ENCODE measurements at places on chromosomes 13 and 19.
A peak's percentile ranks its signal among the peaks of the same experiment; 100 is the strongest.

DNA sequence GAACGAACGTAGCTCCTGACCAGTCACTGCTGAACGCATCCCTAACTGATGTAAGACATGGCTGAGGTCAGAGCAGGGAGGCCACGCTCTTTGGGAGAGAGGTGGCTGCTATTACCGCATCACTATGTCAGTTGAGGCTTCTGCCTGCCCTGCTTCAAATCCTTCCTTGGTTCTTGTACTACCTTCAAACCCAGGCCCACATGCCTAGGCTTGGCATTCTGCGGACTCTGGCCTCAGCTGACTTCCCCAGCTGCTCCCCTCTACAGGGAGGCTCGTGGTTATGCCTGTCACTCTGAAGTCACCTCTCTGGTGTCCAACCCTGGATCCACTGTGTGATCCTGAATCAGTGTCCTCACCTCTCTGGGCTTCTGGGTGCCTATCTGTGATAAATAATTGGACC is 14.8 kb upstream of the MEIS3 start:
- DNase-seq: no peak

DNA sequence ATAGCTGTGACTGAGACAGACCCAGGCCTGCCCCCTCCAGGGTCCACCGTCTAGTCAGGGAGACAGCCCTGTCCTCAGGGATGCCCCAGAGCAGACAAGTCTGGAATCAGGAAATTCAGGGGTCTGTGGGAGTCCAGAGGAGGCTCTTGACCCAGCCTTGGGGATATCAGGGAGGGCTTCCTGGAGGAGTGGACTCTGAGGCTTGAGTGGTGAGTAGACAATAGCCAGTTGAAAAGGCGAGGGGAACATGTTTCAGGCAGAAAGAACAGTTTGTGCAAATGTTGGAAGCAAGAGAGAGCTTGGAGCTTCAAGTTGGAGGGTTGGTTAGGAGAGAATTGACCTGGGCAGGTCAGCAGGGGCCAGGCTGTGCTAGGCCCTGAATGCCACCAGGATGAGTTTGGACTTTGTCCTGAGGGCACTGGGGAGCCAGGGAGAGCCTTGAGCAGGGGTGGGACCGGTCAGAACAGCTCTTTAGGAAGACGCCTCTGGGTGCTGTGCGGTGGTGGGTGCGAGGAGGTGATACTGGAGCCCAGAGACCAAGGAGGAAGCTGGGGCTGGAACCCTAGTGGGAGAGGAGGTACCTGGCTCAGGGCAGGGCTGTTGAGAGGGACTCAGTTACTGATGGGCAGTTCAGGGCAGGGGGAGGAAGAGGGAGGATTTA is 2.7 kb downstream of the CCDC9 start:
- no peak for DNase-seq

- peak; percentile 27 for DNase-seq
Measured at GRCh38 chr13:76884186-76884906, 1.9 kb downstream of the KCTD12 start.

DNA sequence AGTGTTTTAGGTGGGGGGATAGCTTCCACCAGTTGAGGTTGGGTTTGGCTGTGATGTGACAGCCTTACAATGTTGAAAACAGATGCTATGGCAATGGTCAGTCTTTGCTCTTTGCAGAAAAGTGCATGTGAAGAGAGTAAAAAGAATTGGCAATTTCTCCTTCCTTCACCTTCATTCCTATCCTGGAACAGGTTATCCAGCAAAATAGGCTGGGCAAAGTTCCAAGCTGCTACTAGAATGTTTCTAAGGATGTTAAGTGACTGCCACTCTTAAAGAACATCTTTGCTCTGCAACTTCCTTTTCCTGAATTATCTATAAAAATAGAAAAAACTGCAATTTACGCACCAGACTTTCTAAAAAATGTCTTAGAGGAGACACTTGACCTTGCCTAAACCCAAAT is 50.1 kb upstream of the MYCBP2 start:
- DNase-seq: no peak

GRCh38 chr19:47694466-47695273 is 18.6 kb upstream of the EHD2 start:
- no peak for DNase-seq

Measured in left ventricle myocardium inferior (tissue), 1 donor.